ENCODE measurements at places on chromosomes 2 and 18.

DNA sequence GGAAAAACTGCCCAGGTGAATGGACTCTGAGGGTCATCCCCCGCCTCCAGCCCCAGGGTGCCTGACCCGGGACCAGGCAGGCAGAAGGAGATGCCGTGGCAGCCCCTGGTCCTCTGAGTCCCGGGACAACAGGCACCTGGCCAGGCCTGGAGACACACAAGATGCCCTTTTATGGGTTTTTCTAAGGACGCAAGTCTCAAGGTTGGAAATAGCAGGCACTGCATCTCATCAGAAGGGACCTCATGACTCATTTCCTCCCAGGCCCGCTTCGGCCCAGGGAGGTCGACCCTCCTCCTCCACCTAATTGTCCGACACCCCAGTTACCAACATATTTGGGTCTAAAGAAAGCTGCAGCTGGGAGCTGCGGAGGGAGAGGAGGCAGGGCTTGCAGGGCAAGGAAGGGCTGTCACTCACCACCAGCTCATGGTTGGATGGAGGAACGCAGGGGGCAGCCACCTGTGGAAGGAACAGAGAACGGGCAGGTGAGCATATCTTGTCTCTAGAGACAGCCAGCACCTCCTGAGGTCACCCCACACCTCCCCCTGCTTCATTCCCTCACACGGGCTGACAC, 82.9 kb downstream of the TNS1 start:
- no peak for DNase-seq

DNA sequence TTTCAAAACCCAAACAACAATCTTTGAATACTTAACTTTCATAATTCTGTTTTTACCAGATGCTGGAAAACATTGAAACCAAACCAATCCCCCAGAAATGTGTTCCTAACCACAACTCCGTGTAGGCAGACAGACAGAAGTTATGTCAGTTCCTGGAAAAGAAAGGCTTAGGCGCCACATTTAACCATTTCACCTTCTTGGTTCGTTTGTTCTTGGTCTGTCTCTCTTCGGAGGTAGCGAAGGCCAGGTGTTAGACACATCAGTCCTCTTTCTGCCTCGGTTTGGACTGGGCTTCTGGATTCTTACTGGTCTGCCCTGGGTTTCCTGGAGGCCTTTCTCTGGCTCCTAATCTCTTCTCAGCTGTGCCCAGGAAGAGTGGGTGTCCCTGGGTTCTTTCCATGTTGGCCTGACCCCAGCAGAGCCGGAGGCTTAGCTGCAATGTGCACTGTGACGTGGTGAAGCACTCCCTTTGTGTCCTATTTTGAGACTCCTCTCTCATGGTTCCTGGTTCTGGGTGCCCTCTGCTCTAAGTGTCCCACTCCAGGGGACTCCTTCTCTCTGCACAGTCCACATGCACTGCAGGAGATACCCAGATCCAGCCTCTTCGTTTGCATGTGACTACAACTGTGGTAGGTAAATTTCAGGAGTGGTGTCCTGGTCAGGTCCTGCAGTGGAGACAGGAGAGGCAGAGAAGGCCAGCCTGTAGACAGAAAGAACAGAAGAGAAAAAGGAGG, 23.1 kb upstream of the RAB31 start:
- no peak for DNase-seq

DNA sequence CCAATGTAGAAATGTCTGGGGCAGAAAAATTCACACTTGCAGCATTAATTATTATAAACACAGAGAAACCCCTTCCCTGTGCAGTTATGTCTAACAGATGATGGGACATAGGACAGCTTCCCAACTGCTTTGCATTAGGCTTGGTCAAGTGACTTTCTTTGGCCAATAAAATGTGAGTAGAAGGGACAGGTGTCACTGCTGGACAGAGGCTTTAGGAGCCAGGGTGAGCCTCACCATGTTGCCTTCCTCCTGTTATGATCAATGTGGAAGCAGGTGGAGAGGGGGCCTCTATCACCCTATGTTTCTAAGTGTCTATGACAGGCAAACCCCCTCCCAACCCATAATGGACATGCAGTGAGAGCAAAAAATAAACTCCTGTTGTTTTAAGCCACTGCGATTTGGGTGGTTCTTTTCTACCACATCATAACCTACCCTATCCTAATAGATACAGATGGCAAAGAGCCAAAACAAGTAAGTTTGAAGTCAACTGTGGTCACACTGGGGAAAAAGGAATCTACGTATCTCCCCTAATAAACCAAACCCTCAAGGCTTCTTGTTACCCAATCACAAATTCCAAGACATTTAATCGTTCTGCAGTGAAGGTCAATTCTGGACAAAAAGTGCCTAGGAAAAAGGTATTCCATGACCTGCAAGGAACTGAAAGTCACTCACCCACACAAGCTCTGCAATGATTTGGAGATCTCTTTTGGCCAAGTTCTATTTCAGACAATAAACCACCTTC, 28.6 kb upstream of the POU3F3 start:
- DNase-seq: no peak

GRCh38 chr2:185608799-185609198, 129.8 kb upstream of the FSIP2 start:
- DNase-seq: no peak

GRCh38 chr18:59704146-59704545, 6.9 kb upstream of the CCBE1 start:
- DNase-seq: no peak

DNA sequence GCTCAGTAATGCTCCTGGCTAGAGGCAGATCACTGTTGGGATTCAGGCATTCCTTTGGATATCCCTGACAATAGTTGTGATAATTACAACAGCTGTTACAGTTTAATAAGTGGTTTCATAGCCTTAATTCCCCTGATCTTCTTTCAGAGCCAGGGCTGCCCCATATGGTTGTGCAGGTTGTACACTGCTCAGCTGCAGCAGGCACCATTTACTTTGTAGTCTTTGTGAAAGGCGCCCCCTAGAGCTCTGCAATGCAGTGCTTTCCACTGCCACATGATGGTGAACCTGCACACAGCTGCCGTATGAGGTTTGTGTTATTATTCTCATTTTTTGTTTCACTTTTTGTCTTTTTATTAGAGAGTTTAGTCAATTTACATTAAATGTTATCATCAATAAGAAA, 239.1 kb downstream of the KCNS3 start:
- DNase-seq: no peak

GRCh38 chr2:190663348-190663747, 14.5 kb downstream of the NAB1 start:
- no peak for DNase-seq

GRCh38 chr2:66322506-66323260, 112.2 kb upstream of the MEIS1 start:
- no peak for DNase-seq

DNA sequence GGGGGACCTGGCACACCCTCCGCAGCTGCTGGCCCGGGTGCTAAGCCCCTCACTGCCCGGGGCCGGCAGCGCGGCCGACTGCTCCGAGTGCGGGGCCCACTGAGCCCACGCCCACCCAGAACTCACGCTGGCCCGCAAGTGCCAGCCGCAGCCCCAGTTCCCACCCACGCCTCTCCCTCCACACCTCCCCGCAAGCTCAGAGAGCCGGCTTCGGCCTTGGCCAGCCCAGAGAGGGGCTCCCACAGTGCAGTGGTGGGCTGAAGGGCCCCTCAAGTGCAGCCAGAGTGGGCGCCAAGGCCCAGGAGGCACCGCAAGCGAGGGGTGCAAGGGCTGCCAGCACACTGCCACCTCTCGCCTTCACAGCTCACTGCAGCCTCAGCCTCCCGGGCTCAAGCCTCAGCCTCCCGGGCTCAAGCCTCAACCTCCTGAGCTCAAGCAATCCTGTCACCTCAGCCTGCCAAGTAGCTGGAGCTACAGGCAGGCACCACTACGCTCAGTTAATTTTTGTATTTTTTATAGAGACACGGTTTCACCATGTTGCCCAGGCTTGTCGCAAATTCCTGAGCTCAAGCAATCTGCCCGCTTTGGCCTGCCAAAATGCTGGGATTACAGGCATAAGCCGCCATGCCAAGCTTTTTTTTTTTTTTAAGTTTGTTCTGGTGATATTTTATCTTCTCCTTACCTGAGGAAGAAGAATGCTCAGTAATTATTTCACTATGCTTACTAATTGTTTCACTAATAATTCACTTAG, 71.7 kb upstream of the CDCA7 start:
- DNase-seq: no peak

DNA sequence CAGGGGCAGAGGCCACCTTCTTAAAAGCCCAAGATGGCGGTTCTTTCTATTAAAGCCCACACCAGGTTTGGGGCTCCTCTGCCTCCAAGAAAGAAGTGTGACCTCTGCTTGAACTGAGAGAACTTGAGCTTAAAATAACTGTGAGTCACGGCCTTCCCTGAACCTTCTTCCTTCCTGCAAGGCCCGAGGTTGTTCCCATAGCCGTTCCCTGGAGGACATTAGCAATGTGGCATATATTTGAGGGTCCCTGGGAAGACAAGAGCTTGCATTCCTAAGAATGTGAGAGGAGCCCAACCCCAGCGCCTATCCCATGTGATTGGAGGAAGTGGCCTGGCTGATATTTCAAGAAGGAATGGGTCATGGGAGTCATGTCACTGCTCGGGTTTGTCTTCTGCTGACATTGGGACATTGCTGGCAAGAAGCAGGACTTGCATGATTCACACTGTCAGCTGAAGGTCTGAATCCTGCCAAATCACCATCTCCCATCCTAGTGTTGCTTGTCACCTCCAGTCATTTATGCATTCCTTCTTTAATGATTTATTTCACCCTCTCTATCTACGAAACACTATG, 168.1 kb downstream of the TRIB2 start:
- DNase-seq: no peak

- DNase-seq: no peak
Observed at GRCh38 chr2:96320728-96321622, 4.1 kb upstream of the ITPRIPL1 start.

GRCh38 chr2:205760157-205760556, 77.9 kb downstream of the NRP2 start:
- no peak for DNase-seq

- DNase-seq: no peak
Observed at GRCh38 chr2:160245614-160246155, 45.6 kb upstream of the ITGB6 start.

DNA sequence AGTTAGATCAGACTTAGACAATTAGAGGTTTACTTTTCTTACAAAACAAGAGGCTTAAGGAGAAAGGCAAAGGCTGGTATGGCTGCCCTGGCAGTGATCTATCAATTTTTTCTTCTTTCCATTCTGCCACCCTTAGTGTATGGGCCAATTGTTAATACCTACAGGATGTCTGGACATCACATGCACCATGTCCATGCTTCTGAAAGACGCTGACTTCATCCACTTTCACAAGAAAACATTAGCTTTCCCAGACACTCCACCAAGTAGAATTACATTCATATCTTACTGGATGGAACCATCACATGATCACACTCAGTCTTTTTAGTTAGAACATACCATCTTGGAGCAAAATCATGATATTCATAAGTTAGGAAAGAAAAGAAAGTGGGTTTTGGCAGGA, 120.9 kb downstream of the ARHGAP28 start:
- DNase-seq: no peak

DNA sequence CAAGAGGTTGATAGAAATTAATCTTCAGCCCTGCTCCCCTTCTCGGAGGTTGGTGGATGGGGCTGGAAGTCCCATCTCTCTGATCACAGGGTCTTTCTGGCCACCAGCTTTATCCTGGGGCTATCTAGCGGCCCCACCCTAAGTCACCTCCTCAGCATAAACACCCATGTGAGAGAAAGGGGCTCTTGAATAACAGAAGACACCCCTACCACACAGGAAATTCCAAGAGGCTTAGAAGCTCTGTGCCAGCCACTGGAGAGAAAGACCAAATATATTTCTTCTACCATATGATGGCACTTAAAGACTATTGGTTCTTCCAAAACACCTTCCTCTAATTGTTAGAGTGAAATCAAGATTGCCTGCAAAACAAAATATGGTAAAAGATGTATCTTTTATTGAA, 219.7 kb downstream of the VAPA start:
- DNase-seq: no peak

DNA sequence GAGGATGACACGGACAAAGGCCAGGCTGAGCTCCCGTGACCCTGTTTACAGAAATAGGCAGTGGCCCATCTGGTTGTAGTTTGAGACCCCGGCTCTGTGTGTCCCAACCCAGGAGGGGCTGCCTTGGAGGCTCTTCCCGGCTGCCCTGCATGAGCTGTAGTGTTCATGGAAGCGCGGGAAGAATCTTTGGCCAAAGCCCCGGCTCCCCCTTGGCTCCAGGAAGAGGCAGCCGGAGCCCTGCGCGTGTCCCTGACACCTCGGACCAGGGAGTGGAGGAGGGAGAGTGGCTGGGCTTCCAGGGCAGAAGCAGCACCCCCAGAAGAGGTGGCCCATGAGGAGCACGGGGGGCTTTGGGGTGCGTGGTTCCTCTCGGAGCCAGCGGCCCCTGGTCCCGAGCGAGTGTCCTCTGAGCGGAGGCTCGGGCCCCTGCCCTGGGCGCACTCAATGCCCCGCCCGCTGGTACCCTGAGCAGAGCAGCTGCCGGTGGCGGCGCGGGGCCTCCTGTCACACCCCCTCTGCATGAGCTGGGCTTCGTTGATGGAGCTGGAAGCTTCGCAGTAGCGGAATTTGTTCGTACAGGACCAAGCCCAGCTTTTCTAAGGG, 21.7 kb downstream of the GPR35 start:
- DNase-seq: no peak

- DNase-seq: no peak
Observed at GRCh38 chr2:109475531-109476210, 138.1 kb downstream of the SEPTIN10 start.

- no peak for DNase-seq
Observed at GRCh38 chr2:46700435-46700834, 215.2 kb downstream of the MCFD2 start.

DNA sequence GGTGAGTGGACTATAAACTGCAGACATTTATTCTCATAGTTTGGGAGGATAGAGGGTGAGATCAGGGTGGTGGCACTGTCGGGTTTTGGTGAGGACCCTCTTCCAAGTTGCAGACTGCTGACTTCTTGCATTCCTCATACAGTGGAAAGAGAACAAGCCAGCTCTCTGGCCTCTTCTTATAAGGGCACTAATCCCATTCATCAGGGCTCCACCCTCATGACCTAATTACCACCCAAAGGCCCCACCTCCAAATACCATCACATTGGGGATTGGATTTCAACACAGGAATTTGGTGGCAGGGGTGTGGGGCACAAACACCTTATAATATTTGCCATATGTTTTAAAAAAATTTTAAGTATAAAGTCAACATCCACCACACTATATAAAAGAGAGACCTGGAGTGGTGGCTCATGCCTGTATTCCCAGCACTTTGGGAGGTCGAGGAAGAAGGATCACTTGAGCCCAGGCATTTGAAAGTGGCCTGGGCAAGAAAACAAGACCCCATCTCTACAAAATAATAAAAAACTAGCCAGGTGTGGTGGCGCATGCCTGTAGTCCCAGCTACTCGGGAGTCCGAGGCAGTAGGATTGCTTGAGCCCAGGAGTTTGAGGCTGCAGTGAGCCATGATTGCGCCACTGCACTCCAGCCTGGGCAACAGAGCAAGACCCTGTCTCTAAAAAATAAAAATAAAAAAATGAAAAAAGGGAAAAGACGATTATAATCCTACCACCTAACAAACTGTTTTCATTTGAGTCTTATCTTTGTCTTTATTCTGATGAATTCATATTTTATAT, 44.0 kb downstream of the TCF7L1 start:
- no peak for DNase-seq

- DNase-seq: no peak
Observed at GRCh38 chr2:65722028-65722778, 289.8 kb upstream of the SPRED2 start.

All from NCI-H2081 treated with DMSO at 0.1 percent for 48 hours (cell line).